ENCODE measurements at places on chromosomes 16 and 17.
A peak's percentile ranks its signal among the peaks of the same experiment; 100 is the strongest.

DNA sequence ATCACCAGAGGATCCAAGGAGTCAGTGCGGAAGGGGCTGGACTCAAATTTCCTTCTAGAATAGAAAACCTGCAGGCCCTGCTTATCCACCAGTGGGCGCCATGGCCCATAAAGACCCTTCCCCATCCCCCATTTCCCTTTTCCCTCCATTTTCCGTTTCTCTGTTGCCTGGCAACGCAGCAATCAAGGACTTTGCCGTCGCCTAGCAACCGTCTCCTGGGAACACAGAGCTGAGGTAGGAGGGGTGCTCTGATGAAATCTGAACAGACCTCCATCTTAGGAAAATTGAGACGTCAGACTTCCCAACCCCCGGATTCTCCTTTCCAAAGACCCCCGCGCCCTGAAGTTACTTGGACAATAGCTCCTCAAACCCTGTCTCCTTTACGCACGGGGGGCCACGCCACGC, 5.7 kb downstream of the DLG4 start:
- DNase-seq: peak; percentile 100

DNA sequence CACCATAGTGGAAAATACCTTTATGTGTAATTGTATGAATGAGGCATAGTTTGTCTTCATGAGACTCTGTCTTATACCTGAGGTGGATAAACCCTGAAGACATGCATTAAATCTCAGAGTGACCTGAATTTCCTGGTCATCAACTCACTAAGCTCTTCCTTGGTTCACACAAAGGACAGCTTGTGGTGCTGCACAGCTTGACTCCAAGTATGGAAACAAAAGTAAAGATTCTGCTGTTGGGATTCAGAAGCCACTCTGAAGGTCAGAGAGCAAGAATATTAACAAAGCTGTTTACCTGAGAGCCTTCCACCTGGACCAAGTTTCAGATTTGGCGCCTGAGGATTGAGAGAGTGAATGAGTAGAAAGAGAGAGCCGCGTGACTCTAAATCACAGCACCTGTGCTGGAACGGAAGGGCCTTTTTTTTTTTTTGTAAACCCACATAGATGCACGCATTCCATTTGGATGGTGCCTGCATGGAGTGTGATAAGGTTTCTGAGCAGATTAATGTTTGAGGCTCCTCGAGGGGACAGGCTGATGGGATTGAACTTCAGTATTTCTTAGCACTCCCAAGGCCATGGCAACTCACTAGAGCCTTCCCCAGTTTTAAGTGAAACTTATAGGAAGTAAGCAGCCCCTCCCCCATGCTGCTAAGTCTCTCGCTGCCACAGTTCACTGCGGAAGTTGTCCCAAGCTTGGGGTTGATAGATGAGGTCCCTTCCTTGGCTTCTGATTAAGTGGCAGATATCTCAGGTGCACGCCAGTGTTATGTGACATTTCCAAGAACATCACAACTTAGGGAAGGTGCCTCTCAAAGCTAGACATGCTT, 28.7 kb downstream of the CALB2 start:
- DNase-seq: no peak

DNA sequence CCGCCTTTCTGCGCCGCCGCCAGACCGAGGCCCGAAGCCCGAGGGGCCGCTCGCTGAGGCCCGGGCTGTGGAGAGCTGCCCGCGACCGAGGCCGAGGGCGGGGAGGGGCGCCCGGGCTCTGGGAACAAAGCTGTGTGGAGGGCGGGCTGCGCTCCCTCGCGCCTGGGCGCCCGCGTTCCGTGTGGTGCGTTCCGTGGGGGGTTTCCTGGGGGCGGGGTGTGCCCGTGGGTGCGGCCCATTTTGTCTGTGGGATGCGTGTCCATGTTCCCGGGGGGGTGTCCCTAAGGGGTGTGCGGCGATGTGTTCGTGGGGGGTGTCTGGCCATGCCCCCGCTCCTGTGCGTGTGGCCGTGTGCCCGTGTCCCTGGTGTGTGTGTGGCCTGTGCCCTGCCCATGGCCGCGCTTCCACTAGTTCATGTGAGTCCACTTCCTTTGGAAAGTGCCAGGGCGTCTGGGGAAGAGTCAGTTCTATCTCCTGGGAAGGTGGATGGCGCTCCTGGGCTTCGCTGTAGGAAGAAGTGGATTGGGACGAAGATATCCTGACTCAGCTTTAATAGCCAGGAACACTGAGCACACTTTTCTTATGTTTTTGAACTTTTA, 520 bp downstream of the JPT2 start:
- peak; percentile 29 for DNase-seq

- no peak for DNase-seq
Measured at GRCh38 chr17:48842746-48843145, 11.9 kb downstream of the CALCOCO2 start.

GRCh38 chr17:45149037-45149668, 878 bp downstream of the HEXIM1 start:
- DNase-seq: peak; percentile 91

DNA sequence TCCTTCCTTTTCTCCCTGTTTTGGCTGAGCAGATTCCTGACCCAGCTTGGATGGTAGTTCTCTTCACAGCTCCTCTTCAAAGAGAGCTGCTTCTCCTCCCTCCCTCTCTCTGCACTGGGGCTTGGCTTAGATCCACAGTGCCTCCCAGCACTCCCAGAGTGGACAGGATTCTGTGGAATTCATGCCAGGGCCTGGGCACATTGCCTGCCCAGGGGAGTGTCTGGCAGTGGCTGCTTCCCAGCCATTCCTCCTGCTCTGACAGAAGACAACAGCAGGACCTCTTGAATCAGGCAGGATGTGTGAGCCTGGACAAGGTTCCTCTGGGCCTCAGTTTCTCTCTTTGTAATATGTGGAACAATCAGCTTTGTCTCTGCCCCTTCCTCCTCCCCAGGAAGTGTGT, 4.5 kb upstream of the MMP28 start:
- no peak for DNase-seq

DNA sequence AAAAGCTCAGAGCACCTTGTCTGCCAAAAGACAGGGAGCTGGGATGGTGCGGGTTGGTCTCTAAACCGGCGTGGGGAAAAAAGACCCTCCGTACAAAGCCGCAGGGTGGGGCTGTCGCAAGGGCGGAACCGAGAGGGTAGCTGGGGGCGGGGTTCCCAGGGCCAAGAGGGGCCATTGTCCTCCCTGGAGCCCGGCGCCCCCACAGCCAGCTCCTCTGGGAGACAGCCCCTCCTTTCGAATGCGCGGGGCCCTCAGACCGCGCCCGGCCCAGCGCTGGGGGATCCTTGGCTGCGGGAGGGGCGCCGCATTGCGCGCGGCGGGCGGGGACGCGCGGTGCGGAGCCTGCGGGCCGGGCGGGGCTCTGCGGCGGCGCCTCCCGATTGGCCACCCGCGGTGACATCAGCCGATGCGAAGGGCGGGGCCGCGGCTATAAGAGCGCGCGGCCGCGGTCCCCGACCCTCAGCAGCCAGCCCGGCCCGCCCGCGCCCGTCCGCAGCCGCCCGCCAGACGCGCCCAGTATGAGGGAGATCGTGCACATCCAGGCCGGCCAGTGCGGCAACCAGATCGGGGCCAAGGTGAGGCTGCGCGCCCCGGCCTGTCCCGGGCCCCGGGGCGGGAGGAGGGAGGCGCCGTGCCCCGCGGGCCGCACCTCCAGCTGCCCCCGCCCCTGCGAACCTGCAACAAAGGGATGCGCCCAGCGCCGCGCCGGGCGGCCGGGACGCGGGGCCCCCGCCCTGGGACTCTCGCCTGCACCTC, at the start of gene TUBB3:
Gene TUBB3, plus strand, starts transcription at position 459 of the 756 bp plus-strand sequence. Its CDS starts 60 bp downstream, at position 519.
- DNase-seq: peak; percentile 95

DNA sequence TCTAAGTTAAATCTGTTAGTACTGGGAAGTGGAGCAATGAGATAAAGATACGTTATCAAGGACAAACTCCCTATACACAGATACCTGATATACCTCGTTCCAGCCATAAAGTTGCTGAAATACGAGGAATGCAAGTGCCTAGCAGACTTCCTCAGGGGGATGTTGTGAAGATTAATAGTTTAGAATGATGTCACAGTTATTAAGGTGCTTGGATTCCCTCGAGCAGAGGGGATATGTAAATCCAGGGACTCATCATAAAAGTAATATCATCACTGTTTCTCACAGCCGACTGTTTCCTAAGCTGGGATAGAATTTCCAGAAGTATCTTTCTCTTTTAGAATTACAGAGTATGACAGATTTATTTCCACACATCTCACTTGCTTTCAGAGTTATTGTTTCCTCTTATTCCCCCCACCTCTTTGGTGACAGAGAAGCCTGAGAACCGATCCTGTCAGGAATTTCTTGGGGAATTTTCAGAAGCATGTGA, 28.4 kb upstream of the ZFHX3 start:
- no peak for DNase-seq

GRCh38 chr17:14101976-14102375, 32.7 kb downstream of the COX10 start:
- no peak for DNase-seq

GRCh38 chr17:77819497-77819896, 139.0 kb upstream of the TNRC6C start:
- no peak for DNase-seq

GRCh38 chr16:84989749-84990620, 21.4 kb downstream of the ZDHHC7 start:
- no peak for DNase-seq

GRCh38 chr17:79926142-79926604, 86.9 kb upstream of the CBX4 start:
- no peak for DNase-seq

DNA sequence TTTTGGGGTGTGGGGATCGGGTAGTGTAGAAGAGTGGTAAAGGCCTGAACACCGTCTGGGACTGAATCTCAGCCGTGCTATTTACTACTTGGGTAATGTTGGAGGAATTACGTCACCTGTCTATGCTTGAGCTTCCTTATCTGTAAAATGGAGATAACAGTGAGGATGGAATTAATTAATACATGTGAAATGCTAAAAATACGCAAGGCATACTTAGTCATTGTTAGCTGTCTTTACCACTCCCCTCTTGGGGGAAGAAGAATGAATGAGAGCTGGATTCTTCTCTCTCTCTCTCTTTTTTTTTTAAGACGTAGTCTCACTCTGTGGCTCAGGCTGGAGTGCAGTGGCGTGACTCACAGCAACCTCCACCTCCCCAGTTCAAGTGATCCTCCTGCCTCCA, 41.1 kb upstream of the TANGO6 start:
- DNase-seq: no peak

DNA sequence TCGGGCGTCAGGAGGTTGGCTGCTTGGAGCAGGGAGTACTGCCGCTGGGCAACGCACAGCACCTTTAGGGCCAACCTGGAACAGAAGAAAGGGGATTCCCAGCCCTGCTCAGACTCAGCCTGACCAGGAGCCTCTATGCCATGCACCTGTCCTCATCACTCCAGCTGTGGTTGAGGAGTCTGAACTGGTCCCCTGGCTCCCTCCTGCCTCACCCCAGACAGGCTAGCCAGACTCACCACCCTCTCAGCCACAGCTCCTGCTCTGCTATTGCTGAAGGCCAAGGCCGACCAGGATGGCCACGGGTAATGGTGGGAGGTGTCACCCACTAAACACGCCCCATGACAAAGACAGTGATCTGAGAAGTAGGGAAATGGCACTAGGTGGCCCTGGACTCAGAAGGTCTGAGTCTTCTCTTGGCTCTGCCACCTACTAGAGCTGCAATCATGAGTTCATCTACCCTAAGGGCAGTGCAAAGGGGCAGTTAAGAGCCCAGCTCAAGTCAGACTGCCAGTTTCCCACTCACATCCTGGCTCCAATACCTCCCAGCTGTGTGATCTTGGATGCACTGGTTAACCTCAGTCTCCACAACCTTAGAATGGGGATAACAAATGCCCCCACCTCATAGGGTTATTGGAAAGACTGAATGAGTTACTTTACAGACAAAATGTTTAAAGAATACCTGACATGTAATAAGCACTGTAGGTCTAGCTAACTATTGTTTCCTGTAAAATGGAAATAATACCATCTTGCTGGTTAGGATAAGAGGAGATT, 13.8 kb upstream of the GFAP start:
- no peak for DNase-seq

Measured in SK-N-DZ (cell line).